ENCODE measurements at places on chromosomes 11 and 22.

- peak; percentile 56 for DNase-seq
Measured at GRCh38 chr11:66881927-66882452, 25.1 kb downstream of the LRFN4 start.

GRCh38 chr11:69115586-69116560 is 39.9 kb upstream of the SMIM38 start:
- DNase-seq: no peak

DNA sequence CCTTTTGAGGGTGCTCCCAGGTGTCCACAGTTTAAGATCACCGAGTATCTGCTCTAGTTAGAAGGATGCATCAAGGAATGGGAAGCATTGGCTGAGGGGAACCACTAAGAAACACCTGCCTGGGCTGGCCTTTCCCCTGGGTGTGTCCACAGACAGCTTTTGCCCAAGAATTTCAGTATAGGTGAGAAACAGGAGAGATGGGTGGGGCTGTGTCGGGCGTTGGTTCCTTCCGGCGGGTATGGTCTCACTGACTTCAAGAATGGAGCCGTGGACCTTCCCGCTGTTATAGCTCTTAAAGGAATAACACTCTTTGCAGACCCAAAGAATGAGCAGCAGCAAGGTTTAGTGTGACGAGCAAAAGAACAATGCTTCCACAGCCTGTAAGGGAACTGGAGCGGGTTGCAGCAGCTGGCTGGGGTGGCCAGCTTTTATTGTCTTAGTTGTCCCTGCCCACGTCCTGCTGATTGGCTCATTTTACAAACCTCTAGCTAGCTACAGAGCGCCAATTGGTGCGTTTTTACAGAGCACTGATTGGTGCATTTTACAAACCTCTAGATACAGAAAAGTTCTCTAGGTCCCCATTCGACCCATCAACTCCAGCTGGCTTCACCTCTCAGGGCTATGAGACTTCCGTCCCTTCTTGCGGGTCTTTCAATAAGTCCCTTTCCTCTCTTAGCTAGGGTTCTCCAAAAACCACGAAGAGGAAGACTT is 2.4 kb downstream of the FADS1 start:
- DNase-seq: no peak

DNA sequence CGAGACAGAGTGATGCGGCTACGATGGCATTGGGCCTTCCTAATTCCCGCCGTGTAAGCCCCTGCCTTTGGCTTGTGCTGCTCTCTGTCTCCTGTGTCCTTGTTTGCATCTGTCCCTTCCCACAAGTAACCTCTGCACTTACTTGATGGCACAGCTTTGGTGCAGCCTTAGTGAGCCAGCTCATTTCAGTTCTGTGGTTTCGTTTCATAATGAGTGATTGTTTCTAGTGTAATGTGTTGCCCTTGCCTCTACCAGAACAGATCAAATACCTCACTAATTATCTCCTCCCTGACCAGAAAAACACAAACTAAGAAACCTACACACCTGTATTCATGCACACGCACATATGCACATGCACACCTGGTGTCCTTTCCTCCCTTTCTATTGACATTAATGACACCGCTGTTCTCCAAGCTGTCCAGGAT is 58.8 kb downstream of the GRK3 start:
- no peak for DNase-seq

- no peak for DNase-seq
Measured at GRCh38 chr11:33942954-33943353, 51.1 kb upstream of the LMO2 start.

GRCh38 chr22:28398981-28399380 is 280.7 kb downstream of the TTC28 start:
- no peak for DNase-seq

DNA sequence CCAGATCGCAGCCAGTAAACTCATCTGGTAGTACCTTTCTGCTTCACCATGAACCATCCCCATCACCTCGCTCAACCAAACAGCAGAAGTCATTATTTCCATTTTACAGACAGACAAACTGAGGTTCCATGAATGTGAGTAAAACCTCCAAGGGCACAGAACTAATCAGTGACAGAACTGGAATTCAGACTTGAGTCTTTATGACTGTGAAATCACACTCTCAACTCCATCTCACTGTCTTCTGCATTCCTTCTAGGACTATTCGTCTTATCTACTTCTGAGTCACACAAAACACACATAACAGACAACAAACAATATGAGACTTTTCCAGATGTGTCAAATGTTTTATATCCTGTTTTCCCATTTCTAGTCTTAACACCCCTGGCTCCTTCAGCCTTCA is 9.3 kb upstream of the NUP50 start:
- no peak for DNase-seq

DNA sequence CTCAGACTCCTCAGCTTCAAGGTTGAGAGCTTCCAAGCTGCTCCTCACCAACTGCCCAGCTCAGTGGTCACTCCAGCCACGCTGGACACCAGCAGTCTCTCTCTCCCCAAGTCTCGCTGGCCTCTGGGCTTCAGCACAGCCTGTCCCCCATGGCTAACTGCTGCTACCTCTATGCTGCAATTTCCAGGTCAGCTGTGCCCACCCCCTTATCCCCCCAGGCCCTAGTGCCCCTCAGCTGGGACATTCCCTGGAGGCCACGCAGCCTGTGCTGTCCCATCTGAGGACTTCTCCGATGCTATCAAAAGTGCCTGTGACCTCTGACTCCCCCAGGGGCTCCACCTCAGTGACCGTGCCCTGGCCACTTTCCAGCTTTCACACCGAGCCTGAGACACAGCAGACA is 37.5 kb upstream of the PHF21B start:
- DNase-seq: no peak

GRCh38 chr11:28491431-28491830 is 383.2 kb downstream of the METTL15 start:
- DNase-seq: no peak

DNA sequence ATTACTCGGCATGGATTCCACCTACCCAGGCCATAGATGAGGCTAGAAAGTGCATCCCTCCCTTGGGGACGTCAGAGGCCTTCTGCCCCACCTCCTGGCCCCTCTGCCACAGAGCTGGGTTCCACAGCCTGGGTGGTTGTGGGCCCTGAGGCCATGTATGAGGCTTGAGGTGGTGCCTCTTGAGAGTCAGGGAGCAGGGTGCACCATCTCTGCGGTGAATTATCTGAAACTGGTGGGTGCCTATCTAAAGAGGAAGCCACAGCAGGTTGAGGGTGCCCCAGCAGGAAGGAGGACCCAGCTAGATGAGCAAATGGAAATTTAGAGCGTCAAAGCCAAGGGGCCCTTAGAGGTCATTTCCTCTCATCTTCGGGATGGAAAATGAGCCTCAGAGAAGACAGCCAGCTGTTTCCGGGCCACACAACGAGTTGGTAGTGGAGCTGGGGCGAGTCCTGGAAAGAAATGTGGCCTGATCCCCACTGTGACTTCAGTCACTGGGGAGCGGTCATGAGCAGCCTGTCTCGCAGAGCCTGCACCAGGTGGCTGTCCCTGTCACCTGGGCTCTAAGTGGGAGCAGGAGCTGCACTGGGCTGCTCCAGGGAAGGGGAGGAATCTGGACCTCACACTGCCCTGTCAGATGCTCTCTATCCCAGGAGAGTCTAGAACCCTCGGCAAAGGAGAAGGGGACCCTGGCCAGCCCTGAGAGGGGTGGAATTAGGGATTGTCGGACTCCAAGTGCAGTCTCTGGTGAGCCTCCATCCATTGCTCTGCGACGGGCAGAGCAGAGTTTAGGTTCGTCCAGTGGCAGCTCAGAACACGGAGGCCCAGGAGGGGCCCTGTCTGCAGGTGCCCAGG is 7.3 kb downstream of the ADORA2A start:
- no peak for DNase-seq

DNA sequence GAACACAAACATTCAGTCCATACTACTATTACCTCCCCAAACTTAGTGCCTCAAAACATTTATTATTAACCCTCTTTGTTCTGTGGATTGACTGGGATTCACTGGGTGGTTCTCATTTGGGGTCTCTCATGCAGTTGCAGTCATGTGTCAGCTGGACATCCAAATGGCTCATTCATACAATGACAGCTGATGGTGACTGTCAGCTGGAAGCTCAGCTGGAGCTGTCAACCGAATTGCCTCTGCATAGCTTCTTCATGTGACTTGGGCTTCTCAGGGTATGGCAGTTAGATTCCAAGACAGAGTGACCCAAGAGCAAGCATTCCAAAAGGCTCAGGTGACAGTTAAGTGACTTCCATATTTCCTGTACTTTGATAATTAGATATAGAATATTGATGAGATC is 85.2 kb downstream of the CCDC34 start:
- DNase-seq: no peak

- DNase-seq: no peak
Measured at GRCh38 chr22:37657590-37658132, 862 bp upstream of the PDXP start.

GRCh38 chr11:43579171-43579918 is 101.2 kb upstream of the HSD17B12 start:
- DNase-seq: no peak

GRCh38 chr11:115659061-115659963 is 155.1 kb upstream of the CADM1 start:
- peak; percentile 44 for DNase-seq
